ENCODE measurements at places on chromosomes 1 and 21.

DNA sequence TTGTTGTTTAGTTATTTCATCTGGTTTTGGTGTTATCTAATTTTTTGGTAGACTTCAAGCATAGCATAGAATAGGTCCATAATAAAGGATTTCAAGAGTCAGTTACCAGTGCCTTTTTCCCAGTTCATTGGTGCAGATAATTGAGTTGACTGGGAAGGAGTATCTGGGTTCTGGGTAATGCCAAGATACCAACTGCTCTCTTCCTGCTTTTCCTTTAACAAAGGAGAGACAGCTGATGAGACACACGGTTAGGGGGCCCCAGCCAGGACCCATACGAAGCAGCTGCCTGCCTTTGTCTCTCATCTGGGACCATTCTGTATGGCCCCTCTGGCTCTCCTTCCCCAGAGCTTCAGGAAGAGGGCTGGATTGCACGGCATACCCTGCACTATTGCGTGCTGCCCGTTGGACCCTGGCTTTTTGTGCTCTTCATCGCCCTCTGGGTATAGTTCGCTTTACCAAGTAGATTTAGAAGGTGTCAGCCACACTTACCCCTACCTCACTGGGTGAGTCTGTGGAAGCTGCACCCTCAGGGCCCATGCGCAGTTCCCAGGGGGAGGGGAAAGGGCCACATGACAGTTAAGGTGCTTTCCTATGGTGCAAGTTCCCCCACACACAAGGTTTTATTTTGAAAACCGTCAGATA is 7.0 kb downstream of the NAV1 start:
- DNase-seq, result no peak

DNA sequence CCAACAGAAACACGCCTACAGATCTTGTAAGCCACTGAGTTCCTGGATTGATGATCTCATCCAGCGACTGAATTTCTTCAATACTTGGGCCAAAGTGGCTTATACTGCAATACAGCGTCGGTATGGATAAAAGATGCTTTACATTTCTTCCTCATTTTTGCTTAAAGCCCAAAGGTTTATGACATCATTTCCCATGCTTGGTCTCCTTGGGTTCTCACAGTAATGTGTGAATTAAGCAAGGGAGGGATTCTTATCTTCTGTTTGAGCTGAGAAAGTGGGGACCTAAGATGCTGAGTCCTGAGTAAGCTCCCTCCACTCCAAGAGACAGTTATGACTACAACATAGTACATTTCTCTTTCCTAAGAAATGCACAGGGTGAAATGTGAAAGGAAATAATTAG is 39.5 kb downstream of the LBR start:
- peak; percentile 39 for DNase-seq

DNA sequence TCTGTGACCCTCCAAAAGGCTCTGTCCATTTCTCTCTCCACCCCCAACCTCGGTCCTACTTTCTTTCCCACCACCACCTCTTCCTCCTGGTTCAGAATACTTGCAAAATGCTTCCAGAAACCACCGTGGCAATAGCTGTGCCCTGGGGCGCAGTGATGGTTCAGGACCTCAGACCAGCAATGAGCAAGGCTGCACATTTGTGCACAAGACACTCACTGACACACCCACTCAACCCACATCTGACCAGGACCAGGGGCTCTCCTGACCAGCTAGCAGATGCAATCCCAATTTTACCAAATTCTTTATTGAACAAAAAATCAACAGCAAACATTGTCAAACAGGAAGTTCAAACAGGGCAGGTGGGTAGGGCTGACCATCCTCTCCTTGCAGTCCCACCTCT is 25.7 kb downstream of the SPOCD1 start:
- DNase-seq, result no peak

- DNase-seq, result no peak
Measured at GRCh38 chr1:162284206-162284955, 92.3 kb downstream of the SPATA46 start.

- DNase-seq, result no peak
Measured at GRCh38 chr1:203178821-203179666, 3.4 kb upstream of the MYBPH start.

DNA sequence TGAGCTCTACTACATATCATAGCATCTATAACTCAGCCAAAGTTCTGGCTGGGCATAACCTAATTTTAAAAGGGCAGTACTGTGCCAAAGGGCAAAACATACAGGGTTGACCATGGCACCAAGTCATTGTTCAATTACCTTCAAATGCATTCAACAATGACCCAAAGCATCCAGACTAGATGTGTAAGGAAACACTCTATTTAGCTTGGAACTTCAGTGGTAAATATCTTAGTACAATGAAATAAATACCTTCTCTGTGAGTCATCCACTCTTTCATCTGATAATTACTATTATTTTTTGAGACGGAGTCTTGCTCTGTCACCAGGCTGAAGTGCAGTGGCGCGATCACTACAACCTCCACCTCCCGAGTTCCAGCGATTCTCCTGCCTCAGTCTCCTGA is 70.0 kb downstream of the NVL start:
- peak; percentile 49 for DNase-seq

DNA sequence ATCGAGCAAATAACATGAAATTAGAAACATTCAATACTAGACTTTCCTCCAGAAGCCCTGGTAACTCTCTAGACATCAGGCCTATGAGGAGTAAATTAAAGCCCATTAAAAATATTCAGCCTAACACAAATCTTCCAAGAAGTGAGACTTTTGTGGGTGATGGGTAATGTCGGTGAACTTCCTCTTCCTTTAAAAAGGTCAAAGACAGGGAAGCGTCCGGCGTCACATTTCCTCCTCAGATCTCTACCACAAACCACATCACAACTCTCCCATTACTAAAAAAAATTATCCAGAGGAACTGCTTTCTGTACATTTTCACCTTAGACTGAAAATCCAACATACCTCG is 1.4 kb downstream of the EIF4G3 start:
- peak; percentile 55 for DNase-seq

DNA sequence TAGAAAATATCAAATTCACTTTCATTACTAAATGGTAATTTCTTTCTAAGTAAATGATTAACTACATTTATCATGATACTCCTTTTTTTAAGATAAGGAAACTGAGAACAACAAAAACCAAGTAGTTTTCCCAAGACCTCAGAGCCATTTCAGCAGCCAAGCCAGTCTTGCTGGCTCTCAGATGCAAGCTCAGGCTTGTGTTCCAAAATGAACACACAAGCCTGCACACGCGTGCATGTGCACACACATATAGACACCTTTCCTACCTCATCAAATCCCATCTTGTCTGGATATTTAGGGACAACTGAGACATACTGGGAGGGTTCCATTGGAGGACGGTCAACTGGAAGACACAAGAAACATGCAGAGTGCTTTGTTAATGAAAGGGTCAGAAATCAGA is 83.0 kb downstream of the COLGALT2 start:
- no peak for DNase-seq

DNA sequence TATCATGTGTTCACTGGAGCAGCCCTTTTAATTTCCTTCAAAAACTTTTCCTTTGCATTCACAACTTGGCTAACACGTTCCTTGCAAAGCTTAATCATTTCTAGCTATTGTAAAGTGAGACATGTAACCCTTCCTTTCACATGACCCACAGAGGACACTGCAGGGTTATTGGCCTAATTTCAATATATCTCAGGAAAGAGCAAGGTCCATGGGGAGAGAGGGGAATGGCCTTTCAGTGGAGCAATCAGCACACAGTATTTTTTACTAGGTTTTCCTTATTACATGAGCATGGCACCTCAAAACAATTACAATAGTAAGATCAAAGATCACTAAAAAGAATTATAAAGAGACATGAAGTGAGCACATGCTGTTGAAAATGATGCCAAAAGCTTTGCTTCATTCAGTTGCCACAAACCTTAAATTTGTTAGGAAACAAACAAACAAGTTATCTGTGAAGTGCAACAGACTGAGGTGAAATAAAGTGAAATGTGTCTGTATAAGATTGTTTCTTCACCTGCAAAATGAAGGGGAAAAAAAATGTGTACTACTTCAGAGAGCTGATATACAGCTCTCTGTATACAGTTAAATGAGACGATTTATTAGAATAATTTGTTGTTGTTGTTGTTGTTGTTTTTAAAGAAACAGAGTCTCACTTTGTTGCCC is 61.5 kb downstream of the EIF4G3 start:
- no peak for DNase-seq

DNA sequence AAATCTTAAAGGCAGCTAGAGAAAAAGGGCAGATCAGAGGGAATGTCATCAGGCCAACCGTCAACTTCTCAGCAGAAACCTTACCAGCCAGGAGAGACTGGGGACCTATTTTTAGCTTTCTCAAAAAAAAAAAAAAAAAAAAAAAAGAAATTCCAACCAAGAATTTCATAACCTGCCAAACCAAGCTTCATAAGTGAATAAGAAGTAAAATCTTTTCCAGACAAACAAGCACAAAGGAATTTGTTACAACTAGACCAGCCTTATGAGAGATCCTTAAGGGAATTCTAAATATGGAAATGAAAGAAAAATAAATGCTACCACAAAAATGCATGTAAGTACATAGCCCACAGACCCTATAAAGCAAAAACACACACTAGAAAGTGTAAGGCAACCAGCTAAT is 267.7 kb downstream of the AKT3 start:
- DNase-seq, result peak; percentile 52
